ENCODE measurements at places on chromosomes 12 and 14. TPM values are rescaled to one million over a fixed set of nuclear protein-coding genes. Genes with fewer than 3 reads are reported as not detected.

The PTPRR gene
- 1.3 TPM for total RNA-seq

- DNase-seq = no peak
Measured at GRCh38 chr12:74170645-74171477, 366.8 kb upstream of the ATXN7L3B start.

DNA sequence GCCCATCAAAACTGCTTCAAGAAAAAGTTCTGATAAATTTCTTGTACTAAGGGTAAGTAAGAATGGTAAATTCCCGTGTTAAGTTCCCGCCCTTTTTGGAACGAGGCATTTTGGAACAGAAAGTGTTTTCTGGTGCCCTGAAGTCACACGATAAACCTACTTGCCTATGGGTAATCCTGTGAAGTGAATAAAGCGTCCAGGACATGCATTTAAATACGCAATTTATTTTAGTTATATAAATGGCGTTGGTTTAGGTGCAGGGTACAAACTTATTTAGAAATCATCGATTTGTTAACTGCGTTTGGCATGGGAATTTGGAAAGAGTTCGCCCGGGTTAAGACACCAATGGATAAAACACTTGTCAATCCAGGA, 715 bp upstream of the RAP1B start:
- DNase-seq = peak; percentile 39

- no peak for DNase-seq
Measured at GRCh38 chr12:133190176-133190575, 8.9 kb downstream of the ZNF268 start.

- DNase-seq = no peak
Measured at GRCh38 chr14:36570065-36570464, 12.3 kb downstream of the NKX2-8 start.

DNA sequence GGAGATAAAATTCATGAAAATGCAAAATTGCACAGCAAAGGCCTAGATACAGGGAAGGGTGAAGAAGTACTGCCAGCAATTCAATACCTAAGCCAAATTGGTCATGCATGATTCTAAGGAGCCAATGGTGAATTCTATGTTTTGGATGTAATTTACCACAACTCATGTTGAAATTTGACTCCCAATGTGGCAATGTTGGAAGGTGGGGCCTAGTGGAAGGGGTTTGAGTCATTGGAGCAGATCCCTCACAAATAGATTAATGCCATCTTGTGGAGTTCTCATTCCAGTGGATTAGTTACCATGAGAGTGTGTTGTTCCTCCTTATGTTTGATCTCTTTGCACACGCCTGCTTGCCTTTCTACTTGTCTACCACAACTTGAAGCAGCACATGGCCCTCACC, 194.0 kb upstream of the ALG10 start:
- DNase-seq = no peak

GRCh38 chr14:33930439-33930838, 20.4 kb downstream of the EGLN3 start:
- DNase-seq = no peak

Measured in astrocyte (in vitro differentiated cells and primary cell).